ENCODE measurements at places on chromosomes 1 and 21.

DNA sequence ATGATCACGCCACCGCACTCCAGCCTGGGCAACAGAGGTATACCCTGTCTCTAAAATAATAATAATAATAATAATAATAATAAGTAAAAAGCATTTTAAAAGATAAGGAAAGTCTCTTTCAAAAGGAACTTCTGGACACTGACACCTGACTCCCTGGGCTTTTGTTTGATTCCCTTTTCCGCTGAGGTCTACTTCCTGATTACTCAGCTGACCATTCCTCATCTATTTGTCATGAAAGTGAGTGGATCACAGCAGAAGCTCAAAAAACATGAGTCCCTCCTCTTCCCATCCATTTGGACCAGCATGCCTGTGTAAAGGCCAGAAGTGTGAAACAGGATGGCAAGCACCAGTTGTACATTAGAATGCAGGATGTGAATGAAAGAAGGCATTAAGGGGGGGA, 61.1 kb upstream of the FBXO28 start:
- H3K4me1 ChIP-seq, result peaks cover 4% of the 10 kb centered on the region
- no peak for DNase-seq
- no peak overlapping the region for H3K4me3 ChIP-seq
- H3K27me3 ChIP-seq, result no peaks in the 10 kb centered on the region
- H3K36me3 ChIP-seq, result no peaks in the 10 kb centered on the region
- H3K27ac ChIP-seq, result no peak overlapping the region

DNA sequence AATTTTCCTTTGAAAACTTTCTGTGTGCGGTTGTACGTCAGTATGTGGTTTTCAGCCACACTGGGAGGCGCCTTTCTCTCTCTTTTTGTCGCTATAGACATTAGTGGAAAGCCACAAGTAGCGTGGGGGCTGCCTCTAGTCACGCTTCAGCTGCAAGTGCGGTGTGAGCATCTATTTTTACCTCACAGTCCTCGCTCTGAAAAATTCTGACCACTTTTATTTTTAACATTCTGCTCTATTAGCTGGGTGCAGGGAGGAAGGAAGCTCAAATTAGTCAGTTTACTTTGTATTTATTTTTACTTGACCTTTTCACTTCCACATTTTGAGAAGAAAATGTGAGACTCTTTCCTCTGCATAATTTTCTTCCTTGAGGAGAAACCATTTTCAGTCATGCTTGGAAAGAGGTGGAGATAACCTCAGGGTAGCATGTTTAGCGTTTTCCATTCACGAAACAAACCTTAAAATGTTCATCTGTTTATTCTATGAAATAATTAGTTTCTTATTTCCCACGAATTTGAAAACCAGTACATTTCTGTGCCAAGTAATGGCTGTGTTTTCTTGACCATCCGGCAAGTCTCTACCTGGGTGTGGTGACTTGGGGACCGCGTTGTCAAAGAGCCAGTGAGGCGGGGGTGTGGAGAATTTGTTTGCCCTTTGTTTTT, 35.6 kb downstream of the ADARB1 start:
- H3K4me3 ChIP-seq, result peak overlapping the region; percentile 21
- H3K27me3 ChIP-seq, result no peaks in the 10 kb centered on the region
- no peak for DNase-seq

GRCh38 chr1:198447468-198447867, 93.0 kb downstream of the ATP6V1G3 start:
- H3K4me3 ChIP-seq, result no peak overlapping the region
- no peaks in the 10 kb centered on the region for H3K27me3 ChIP-seq
- H3K4me1 ChIP-seq, result no peaks in the 10 kb centered on the region

DNA sequence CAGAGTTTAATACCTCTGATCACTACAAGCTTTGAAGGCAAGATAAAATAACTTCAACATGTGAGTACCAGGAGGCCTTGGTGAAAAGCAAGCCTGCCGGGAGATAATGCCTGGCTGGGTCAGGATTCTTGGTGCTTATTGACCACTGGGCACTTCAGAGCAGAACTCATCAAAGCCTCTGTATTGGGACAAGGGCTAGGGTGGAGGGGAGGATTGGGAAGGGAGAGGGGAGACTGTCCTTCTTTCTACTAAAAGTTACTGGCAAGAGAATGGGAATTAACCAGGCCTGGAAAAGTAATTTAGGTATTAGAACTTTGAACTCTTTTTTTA, 35.2 kb downstream of the NEK2 start:
- no peak for DNase-seq
- H3K4me3 ChIP-seq, result no peak overlapping the region

GRCh38 chr1:56477164-56478111, 101.9 kb downstream of the PLPP3 start:
- no peaks in the 10 kb centered on the region for H3K27me3 ChIP-seq
- peak; percentile 33 for DNase-seq
- H3K4me3 ChIP-seq, result peak overlapping the region; percentile 91
- H3K4me1 ChIP-seq, result no peaks in the 10 kb centered on the region
- no peaks in the 10 kb centered on the region for H3K36me3 ChIP-seq
- peak overlapping the region; percentile 76 for H3K27ac ChIP-seq

- H3K27me3 ChIP-seq, result no peaks in the 10 kb centered on the region
- H3K4me1 ChIP-seq, result no peaks in the 10 kb centered on the region
- no peak overlapping the region for H3K27ac ChIP-seq
- DNase-seq, result no peak
- no peak overlapping the region for H3K4me3 ChIP-seq
These were observed 13.5 kb downstream of the RAB3B start for GRCh38 chr1:51976846-51977602.

- H3K27ac ChIP-seq, result no peak overlapping the region
- H3K36me3 ChIP-seq, result no peaks in the 10 kb centered on the region
- H3K4me1 ChIP-seq, result no peaks in the 10 kb centered on the region
These were observed 5.2 kb upstream of the SPRR2E start for GRCh38 chr1:153099461-153100045.

DNA sequence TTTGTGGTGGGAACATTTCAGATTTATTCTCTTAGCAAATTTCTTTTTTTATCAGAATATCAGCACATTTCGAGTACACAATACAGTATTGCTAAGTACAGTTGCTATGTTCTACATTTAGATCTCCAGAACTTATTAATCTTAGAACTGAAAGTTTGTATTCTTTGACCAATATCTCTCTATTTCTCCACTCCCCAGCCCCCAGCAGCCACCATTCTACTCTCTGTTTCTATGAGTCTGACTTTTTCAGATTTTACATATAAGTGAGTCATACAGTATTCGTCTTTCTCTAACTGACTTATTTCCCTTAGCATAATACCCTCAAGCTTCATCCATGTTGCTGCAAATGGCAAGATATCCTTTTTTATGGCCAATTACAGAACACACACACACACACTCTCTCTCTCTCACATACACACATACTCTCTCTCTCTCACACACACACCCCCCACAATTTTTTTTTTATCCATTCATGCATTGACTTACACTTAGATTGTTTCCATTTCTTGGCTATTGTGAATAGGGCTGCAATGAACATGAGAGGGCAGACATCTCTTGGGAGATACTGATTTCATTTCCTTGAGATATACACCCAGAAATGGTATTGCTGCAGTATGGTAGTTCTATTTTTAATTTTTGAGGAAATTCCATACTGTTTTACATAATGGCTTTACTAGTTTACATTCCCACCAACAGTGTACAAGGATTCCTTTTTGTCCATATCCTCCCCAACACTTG, 15.7 kb downstream of the RPTN start:
- H3K4me3 ChIP-seq, result no peak overlapping the region
- no peaks in the 10 kb centered on the region for H3K4me1 ChIP-seq
- H3K36me3 ChIP-seq, result no peaks in the 10 kb centered on the region
- H3K27me3 ChIP-seq, result no peaks in the 10 kb centered on the region
- DNase-seq, result no peak
- H3K27ac ChIP-seq, result no peak overlapping the region

DNA sequence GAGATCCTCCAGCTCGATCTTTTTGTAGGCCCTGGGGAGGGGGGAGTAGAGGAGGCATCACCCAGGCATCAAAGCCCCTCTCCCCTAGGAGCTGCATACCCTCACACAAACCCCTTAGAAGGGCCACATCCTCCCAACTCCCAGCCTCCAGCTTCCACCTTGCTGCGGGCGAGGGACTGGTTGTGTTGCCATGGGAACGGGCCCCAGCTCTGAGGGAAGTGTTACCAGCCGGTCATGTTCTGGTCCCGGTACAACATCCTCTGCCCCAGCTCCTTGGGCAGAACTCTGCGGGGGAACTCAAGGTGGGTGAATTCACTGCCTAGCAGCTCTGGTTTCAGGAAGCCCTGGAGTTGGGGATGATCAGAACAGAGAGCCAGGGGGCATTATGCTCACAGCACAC, 4.1 kb downstream of the PPM1J start:
- no peak for DNase-seq
- no peaks in the 10 kb centered on the region for H3K27me3 ChIP-seq
- H3K27ac ChIP-seq, result no peak overlapping the region
- peaks cover 24% of the 10 kb centered on the region for H3K4me1 ChIP-seq
- H3K4me3 ChIP-seq, result no peak overlapping the region

DNA sequence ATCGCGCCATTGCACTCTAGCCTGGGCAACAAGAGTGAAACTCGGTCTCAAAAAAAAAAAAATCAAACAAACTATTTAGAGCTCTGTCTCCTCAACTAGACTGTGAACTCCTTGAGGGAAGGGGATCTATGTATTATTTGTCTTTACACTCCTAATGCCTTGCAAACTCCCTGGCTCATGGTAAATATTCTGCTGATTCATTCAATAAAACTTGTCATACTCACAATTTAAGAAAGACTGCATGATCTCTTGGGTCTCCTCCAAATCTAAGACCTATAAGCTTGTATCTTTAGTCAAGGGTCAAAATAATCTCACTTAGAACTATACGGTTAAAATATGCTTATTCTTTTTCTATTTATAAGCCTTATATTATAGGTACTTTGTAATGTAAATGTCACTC, 90.3 kb upstream of the NR5A2 start:
- H3K36me3 ChIP-seq, result no peaks in the 10 kb centered on the region
- H3K27ac ChIP-seq, result no peak overlapping the region
- H3K4me1 ChIP-seq, result no peaks in the 10 kb centered on the region
- H3K4me3 ChIP-seq, result no peak overlapping the region

DNA sequence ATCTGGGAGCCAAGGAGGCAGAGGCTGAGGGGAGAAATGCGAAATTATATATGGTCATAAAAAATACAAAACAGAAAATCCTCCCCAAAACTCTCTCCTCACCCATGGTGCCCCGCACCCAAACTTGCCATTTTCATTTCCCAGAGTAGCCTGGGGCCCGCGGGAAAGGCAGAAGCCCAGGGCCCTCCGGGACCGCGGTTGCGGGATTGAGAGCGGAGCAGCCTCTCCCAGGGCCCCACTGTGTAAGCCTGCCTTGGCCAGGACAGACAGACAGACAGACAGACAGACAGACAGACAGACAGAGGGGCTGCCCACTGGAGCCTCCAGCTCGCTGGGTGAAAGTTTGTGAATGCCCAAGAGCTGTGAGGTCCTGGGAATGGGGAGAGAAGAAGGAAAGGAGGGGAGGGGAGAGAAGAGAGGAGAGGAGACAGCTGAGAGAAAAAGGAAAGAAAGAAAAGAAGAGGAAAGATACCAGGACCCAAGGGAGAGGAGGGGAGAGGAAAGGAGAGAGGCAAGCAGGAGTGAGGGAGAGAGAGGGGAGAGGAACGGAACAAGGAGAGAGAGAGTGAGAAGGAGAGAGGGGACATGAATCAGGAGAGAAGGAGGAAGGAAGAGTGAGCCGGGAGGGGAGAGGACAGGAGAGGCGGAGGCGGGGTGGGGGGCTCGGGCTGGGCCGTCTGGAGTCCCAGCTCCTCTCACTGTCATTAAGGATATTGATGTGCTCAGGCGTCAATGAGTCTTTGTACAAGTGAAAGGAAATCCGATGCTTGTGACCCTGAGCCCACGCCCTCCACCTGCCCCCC, 69.3 kb upstream of the CASZ1 start:
- no peaks in the 10 kb centered on the region for H3K36me3 ChIP-seq
- H3K27me3 ChIP-seq, result no peaks in the 10 kb centered on the region
- H3K4me3 ChIP-seq, result no peak overlapping the region
- H3K4me1 ChIP-seq, result peaks cover 50% of the 10 kb centered on the region

DNA sequence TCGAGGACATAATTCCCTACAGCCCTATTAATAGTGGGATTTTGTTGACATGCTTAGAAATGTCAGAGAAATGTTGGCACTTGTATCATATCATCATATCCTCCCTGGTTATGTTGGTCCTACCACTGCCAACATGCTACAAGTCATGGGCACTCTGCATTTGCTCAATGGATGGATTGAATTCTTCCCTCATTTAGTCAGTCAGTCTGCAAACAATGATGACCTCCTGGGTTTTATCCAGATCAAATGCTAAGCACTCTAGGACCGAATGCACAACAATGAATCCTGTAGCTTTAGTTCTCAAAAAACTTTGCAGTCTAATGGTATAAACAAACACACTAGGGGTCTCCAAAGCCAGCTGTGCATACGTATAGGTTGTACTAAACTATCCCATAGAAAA, 357.2 kb upstream of the DPYD start:
- no peaks in the 10 kb centered on the region for H3K27me3 ChIP-seq
- H3K27ac ChIP-seq, result no peak overlapping the region
- H3K4me1 ChIP-seq, result no peaks in the 10 kb centered on the region

GRCh38 chr1:14128096-14128495, 428.1 kb downstream of the PRDM2 start:
- H3K27me3 ChIP-seq, result no peaks in the 10 kb centered on the region
- no peak overlapping the region for H3K27ac ChIP-seq

GRCh38 chr1:8815582-8816151, 1.8 kb downstream of the RERE start:
- H3K27ac ChIP-seq, result peak overlapping the region; percentile 98
- H3K36me3 ChIP-seq, result no peaks in the 10 kb centered on the region
- H3K4me3 ChIP-seq, result peak overlapping the region; percentile 0

DNA sequence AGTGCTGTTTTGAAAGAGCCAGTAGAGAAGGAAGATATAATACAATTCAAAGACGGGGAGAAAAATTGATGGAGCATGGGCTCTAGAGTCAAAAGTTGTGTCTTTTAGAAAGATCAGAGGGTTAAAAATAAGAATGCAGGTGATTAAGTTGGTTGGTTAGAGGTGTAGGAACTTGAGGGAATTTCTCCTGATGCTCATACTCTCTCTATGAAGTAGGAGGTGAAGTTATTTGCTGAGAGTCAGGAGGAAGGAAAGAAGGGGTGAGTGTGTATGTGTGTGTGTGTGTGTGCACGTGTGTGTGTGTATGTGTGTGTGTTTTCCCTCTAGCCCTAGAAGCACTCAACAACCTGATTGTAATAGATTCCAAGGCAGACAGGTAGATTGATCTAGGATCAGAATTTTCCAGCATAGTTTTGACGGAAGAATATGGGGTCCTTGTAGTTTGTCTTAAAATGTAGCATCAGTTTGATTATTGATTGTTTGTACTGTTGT, 88.3 kb upstream of the MACF1 start:
- no peaks in the 10 kb centered on the region for H3K36me3 ChIP-seq
- H3K27me3 ChIP-seq, result no peaks in the 10 kb centered on the region

- H3K27ac ChIP-seq, result no peak overlapping the region
- no peak overlapping the region for H3K4me3 ChIP-seq
- no peaks in the 10 kb centered on the region for H3K4me1 ChIP-seq
- no peaks in the 10 kb centered on the region for H3K27me3 ChIP-seq
- peak; percentile 8 for DNase-seq
These were observed 19.8 kb downstream of the KMO start for GRCh38 chr1:241551759-241552638.

GRCh38 chr21:14072761-14073535, 137.8 kb downstream of the LIPI start:
- no peak overlapping the region for H3K4me3 ChIP-seq
- no peaks in the 10 kb centered on the region for H3K27me3 ChIP-seq
- no peak overlapping the region for H3K27ac ChIP-seq
- no peaks in the 10 kb centered on the region for H3K4me1 ChIP-seq
- no peaks in the 10 kb centered on the region for H3K36me3 ChIP-seq

- H3K27ac ChIP-seq, result no peak overlapping the region
- peaks cover 30% of the 10 kb centered on the region for H3K27me3 ChIP-seq
- no peak overlapping the region for H3K4me3 ChIP-seq
- no peaks in the 10 kb centered on the region for H3K4me1 ChIP-seq
- DNase-seq, result no peak
- no peaks in the 10 kb centered on the region for H3K36me3 ChIP-seq
These were observed 283.3 kb downstream of the RRAGC start for GRCh38 chr1:38576241-38576640.
